ENCODE measurements at places on chromosomes 6 and 20. TPM values are rescaled to one million over a fixed set of nuclear protein-coding genes. Genes with fewer than 3 reads are reported as not detected.

- no peak for DNase-seq
- no peak overlapping the region for H3K27ac ChIP-seq
- H3K4me3 ChIP-seq, result no peak overlapping the region
- peaks cover 40% of the 10 kb centered on the region for H3K4me1 ChIP-seq
- no peaks in the 10 kb centered on the region for H3K27me3 ChIP-seq
Observed at GRCh38 chr6:158684745-158685324, 35.0 kb downstream of the SYTL3 start.

- no peak for DNase-seq
- H3K36me3 ChIP-seq, result no peaks in the 10 kb centered on the region
- peaks cover 15% of the 10 kb centered on the region for H3K4me1 ChIP-seq
- no peak overlapping the region for H3K27ac ChIP-seq
Observed at GRCh38 chr20:36736451-36737182, 9.3 kb downstream of the NDRG3 start.

The LTV1 gene
- total RNA-seq, result 64.2 TPM

- DNase-seq, result no peak
- no peak overlapping the region for H3K27ac ChIP-seq
- no peaks in the 10 kb centered on the region for H3K36me3 ChIP-seq
Observed at GRCh38 chr6:45783716-45784115, 231.9 kb downstream of the CLIC5 start.

- no peak overlapping the region for H3K4me3 ChIP-seq
- no peaks in the 10 kb centered on the region for H3K27me3 ChIP-seq
- no peak overlapping the region for H3K27ac ChIP-seq
- no peaks in the 10 kb centered on the region for H3K36me3 ChIP-seq
- H3K4me1 ChIP-seq, result no peaks in the 10 kb centered on the region
Observed at GRCh38 chr6:107354451-107354850, 104.9 kb downstream of the PDSS2 start.

GRCh38 chr6:11227698-11228097, 4.8 kb downstream of the NEDD9 start:
- no peak overlapping the region for H3K27ac ChIP-seq
- no peak for DNase-seq
- H3K27me3 ChIP-seq, result no peaks in the 10 kb centered on the region
- peaks cover 35% of the 10 kb centered on the region for H3K4me1 ChIP-seq

The DNMT3B gene
- 1.4 TPM for total RNA-seq

- no peaks in the 10 kb centered on the region for H3K4me1 ChIP-seq
- H3K36me3 ChIP-seq, result no peaks in the 10 kb centered on the region
- DNase-seq, result no peak
- H3K27me3 ChIP-seq, result no peaks in the 10 kb centered on the region
- no peak overlapping the region for H3K27ac ChIP-seq
- no peak overlapping the region for H3K4me3 ChIP-seq
Observed at GRCh38 chr6:14804785-14805210, 441.1 kb upstream of the JARID2 start.

DNA sequence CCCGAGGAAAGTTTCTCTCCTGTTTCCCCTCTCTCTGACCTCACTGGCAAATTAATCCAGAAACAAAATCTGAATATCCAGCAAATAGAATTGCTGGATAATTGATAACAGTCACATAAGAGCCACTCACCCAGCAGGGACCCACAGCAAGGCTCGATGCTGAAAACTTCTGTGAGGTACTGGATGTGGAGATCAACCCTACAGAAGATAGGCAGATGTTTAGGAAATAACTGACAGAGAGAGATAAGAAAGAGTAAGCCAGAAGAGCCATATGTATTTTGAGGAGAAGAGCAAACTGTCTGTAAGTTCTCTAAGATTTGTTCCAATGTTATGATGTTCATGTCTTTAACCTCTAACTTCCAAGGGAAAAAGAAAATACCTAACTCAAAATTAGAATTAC, 59.7 kb downstream of the PKHD1 start:
- no peak overlapping the region for H3K4me3 ChIP-seq
- H3K27me3 ChIP-seq, result no peaks in the 10 kb centered on the region
- no peaks in the 10 kb centered on the region for H3K36me3 ChIP-seq

The CLIC5 gene
- total RNA-seq, result 6.4 TPM

The MUC22 gene
- not detected for total RNA-seq

- no peak overlapping the region for H3K27ac ChIP-seq
- peaks cover 20% of the 10 kb centered on the region for H3K4me1 ChIP-seq
- no peak overlapping the region for H3K4me3 ChIP-seq
- no peak for DNase-seq
Observed at GRCh38 chr6:14739827-14740226, 506.0 kb upstream of the JARID2 start.

GRCh38 chr6:107594736-107595135, 104.8 kb downstream of the SOBP start:
- H3K4me3 ChIP-seq, result no peak overlapping the region
- H3K27me3 ChIP-seq, result no peaks in the 10 kb centered on the region
- no peaks in the 10 kb centered on the region for H3K36me3 ChIP-seq
- DNase-seq, result no peak

The OR2H2 gene
- total RNA-seq, result not detected

DNA sequence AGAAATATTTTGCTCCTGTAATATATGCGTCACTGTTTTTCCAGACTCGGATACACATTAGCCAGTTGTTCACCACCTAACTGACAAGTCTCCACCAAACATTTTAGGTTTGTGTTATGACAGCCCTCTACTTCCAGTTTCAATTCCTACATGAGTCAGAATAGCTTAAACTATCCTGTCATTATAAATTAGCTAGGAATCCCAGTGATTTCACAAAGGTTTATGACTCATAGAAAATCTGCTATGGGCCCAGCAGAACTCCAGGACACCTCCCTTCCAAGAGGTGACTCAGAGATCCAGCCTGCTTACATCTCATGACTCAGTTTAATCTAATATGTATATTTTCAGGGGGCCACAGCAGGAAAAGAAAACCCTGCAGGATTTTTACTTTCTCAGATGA, 17.4 kb upstream of the PLCB4 start:
- no peaks in the 10 kb centered on the region for H3K27me3 ChIP-seq
- H3K27ac ChIP-seq, result no peak overlapping the region
- no peak overlapping the region for H3K4me3 ChIP-seq
- H3K4me1 ChIP-seq, result no peaks in the 10 kb centered on the region
- no peaks in the 10 kb centered on the region for H3K36me3 ChIP-seq

The ARMC2 gene
- total RNA-seq, result 6.7 TPM

DNA sequence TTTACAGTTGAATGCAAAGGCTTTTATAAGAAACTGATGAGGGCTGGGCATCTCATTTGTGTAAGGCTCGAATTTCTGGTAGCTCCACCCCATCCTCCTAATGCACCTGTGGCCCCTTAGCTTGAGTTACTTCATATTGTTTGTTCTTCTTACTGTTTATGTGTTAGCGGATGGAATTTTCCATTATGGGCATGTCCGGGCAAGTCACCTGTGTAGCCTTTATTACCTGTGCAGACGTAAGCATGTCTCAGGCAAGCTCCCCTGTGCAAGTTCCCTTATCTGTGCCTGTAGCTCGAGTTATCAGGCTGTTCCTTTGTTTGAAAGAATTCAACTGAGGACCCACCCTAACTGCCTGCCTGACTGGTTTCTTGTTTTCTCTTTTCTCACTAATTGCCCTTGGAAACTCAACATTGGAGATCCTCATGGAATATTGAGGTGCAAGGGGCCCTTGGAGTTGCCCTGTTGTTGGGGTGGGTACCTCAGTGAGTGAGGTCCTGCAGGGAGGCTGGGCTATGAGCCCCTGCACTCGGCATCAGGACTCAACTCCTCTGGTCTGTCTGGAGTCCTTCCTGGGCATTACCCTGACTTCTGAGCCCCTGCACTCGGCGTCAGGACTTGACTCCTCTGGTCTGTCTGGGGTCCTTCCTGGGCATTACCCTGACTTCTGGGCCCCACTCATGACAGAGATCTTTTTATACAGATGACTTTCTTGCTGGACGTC, 207.9 kb upstream of the SULF2 start:
- no peaks in the 10 kb centered on the region for H3K27me3 ChIP-seq
- H3K4me3 ChIP-seq, result no peak overlapping the region
- no peaks in the 10 kb centered on the region for H3K4me1 ChIP-seq
- no peaks in the 10 kb centered on the region for H3K36me3 ChIP-seq
- no peak overlapping the region for H3K27ac ChIP-seq

GRCh38 chr6:71228461-71229041, 60.1 kb upstream of the OGFRL1 start:
- no peak overlapping the region for H3K27ac ChIP-seq
- H3K27me3 ChIP-seq, result no peaks in the 10 kb centered on the region
- no peak for DNase-seq
- H3K36me3 ChIP-seq, result no peaks in the 10 kb centered on the region
- H3K4me1 ChIP-seq, result peaks cover 18% of the 10 kb centered on the region

- H3K27ac ChIP-seq, result no peak overlapping the region
- no peaks in the 10 kb centered on the region for H3K27me3 ChIP-seq
- no peaks in the 10 kb centered on the region for H3K36me3 ChIP-seq
- H3K4me3 ChIP-seq, result no peak overlapping the region
- H3K4me1 ChIP-seq, result no peaks in the 10 kb centered on the region
Observed at GRCh38 chr6:166450167-166450873, 67.6 kb upstream of the MPC1 start.

DNA sequence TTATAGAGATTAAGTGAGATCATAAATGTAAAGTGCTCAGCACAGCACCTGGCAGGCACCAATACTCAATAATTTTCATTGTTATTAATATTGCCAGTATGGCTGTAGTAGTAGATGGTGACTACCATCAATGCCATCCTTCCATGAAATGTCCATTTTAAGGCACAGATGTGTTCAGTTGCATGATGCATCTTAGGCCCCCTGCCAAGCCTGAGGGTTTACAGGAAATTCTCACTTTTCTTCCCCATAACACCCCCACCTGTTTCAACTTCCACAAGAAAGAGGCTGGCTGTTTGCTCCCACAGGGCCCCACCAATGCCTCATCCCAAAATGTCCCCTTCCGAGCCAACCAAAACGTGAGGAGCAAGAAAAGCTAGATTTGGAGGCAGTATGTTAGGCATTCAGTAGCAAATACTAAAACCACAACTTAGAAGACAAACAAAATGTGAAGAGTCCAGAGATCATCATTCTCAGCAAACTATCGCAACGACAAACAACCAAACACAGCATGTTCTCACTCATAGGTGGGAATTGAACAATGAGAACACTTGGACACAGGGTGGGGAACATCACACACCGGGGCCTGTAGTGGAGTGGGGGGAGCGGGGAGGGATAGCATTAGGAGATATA, 110.6 kb upstream of the NHSL1 start:
- no peak for DNase-seq
- H3K4me1 ChIP-seq, result no peaks in the 10 kb centered on the region
- H3K4me3 ChIP-seq, result no peak overlapping the region
- peaks cover 3% of the 10 kb centered on the region for H3K27me3 ChIP-seq
- H3K27ac ChIP-seq, result no peak overlapping the region

DNA sequence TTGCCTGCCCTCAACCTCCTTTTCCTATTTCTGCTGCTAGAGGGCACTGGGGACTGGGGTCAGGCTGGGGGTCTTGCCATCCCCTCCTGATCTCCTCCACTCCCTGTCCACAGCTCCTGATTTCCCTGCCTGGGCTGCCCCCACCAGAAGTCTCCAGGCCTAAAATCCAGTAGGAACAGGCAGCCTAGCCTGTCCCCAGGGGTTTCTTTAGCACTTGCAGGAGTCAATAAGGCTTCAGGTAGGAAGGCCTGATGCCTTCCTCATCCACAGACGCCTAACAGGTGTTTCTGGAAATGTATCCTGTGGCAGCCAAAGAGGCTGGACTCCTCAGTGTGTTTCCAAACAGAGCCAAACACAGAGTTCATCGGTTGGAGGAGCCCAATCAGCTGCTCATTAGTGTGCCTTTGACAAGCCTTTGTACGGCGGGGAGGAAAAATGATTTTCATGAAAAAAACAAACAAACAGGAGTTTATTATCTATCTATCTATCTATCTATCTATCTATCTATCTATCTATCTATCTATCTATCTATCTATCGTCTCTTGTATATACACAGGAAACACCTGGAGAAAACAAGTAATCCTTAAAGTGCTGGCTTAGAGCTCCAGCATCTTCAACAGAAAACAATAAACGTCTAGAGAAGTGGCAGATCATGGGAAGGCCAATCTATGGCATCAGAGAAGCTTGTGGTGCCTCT, 3.7 kb upstream of the RAET1E start:
- DNase-seq, result no peak
- H3K4me3 ChIP-seq, result no peak overlapping the region
- peaks cover 4% of the 10 kb centered on the region for H3K27me3 ChIP-seq
- H3K27ac ChIP-seq, result no peak overlapping the region

- H3K36me3 ChIP-seq, result no peaks in the 10 kb centered on the region
- no peak overlapping the region for H3K27ac ChIP-seq
- no peak for DNase-seq
- H3K27me3 ChIP-seq, result no peaks in the 10 kb centered on the region
- no peak overlapping the region for H3K4me3 ChIP-seq
- H3K4me1 ChIP-seq, result peaks cover 17% of the 10 kb centered on the region
Observed at GRCh38 chr6:14865531-14866100, 380.3 kb upstream of the JARID2 start.

GRCh38 chr20:32325706-32326503, 32.2 kb upstream of the ASXL1 start:
- peak overlapping the region; percentile 9 for H3K27ac ChIP-seq
- no peak for DNase-seq
- H3K27me3 ChIP-seq, result no peaks in the 10 kb centered on the region
- no peak overlapping the region for H3K4me3 ChIP-seq
- no peaks in the 10 kb centered on the region for H3K4me1 ChIP-seq

DNA sequence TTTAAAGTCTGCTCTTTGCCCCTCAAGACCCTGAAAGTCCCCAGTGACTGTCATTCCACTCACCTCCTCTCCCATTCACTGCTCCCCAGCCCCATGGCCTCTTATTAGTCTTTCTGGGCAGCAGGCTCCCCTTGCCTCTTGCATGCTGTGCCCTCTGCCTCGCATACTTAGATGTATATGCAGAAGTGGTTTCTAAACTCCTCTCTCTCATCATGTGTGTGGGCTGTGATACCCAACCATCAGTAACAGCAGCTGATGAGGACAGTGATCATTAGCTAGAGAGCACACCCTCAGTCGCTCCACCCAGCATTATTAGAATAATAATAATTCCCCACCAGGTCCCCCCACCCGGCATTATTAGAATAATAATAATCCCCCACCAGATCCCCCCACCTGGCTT, 14.5 kb downstream of the PKIG start:
- no peak for DNase-seq
- no peak overlapping the region for H3K4me3 ChIP-seq
- peaks cover 9% of the 10 kb centered on the region for H3K4me1 ChIP-seq
- H3K36me3 ChIP-seq, result no peaks in the 10 kb centered on the region
- H3K27ac ChIP-seq, result no peak overlapping the region
- H3K27me3 ChIP-seq, result no peaks in the 10 kb centered on the region

DNA sequence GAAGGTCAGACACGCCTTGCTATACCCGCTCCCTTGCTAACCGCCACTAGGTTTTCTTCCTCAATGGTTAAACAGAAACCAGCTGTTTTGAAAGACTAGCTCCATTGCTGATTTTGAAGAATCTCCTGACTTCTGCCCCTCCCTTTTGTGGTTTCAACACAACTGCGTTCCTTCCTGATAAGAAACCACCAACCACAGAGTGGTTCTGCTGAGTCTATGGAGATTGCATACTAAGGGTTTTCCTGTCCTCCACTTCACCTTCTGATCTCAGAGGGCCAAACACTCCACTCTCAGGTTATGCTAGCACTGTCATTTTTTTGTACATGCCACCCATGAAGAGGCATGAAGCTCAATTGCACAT, 207.9 kb downstream of the MYLK4 start:
- no peaks in the 10 kb centered on the region for H3K36me3 ChIP-seq
- H3K4me1 ChIP-seq, result peaks cover 23% of the 10 kb centered on the region
- peaks cover 17% of the 10 kb centered on the region for H3K27me3 ChIP-seq

GRCh38 chr20:61407561-61407960, 155.5 kb downstream of the CDH4 start:
- no peak for DNase-seq
- no peaks in the 10 kb centered on the region for H3K27me3 ChIP-seq

Data from CD8-positive, alpha-beta memory T cell (primary cell).